ENCODE measurements at places on chromosomes 4 and X. TPM values are rescaled to one million over a fixed set of nuclear protein-coding genes. Genes with fewer than 3 reads are reported as not detected.

Gene AREG
- total RNA-seq: 0.32 TPM

Gene FABP2
- total RNA-seq: not detected

Gene INPP4B
- total RNA-seq: 3.9 TPM

DNA sequence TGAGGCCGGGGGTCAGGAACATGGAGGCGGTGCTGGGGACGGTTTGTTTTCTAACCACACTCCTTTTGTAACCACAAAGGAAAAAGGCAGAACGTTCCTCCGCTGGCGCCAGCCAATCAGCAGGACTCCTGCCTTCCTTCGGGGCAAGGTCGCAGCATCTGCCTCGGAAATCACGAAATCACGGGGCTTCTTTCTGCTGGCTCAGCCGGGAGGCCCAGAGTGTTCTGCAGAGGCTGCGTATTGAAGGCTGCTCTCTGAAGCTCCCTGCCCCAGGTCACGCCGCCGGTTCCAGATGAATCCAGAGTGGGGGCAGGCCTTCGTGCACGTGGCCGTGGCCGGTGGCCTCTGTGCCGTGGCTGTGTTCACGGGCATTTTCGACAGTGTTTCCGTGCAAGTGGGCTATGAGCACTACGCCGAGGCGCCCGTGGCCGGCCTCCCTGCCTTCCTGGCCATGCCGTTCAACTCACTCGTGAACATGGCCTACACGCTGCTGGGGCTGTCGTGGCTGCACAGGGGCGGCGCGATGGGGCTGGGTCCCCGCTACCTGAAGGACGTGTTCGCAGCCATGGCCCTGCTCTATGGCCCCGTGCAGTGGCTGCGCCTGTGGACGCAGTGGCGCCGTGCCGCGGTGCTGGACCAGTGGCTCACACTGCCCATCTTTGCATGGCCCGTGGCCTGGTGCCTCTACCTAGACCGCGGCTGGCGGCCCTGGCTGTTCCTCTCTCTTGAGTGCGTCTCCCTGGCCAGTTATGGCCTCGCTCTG, 9.4 kb downstream of the TMEM187 start:
- no peak for DNase-seq

DNA sequence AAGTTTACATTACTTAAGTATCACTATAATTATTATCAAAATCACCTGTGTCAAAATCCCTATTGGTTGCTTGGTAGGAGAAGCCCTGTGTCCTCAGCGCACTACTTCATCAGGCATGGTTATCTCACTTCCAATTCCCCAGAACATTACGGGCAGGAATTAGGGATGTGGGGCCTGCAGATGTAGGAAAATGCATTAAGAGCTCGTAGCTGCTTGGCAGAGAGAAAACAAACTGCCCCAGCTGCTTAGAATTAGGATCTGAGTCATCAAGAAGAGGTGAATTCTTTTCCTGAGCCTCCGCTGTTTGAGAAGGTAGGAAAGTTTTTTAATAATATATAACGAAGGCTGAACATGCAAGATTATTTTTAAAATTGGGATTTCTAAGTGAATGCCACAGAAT, 31.1 kb upstream of the CLNK start:
- DNase-seq: no peak

GRCh38 chrX:119757979-119758730, at the start of gene SOWAHD:
TSS of gene SOWAHD (plus strand) at chrX:119758588. CDS start at chrX:119758668, 80 bp downstream.
- DNase-seq: no peak

GRCh38 chrX:45788941-45789348, 588.3 kb upstream of the DIPK2B start:
- peak; percentile 62 for DNase-seq

DNA sequence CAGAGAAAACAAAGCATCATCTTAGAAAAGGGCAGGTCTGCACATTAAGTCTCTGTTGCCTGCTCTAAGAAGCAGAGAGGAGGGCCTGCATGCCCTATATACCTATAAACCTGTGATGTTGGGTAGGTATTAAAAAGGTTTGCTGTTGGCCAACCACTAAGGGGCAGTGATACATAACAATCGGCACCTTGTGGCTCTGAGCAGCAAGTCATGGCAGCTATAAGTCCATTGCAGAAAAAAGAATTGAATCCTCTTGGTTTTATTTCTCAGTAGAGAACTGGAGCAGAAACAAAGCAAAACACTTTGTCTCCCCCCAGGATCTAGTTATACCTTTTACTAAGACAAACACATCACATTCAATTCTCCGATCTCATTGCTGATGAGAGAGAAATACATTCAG, 1364.4 kb downstream of the STIM2 start:
- peak; percentile 3 for DNase-seq

DNA sequence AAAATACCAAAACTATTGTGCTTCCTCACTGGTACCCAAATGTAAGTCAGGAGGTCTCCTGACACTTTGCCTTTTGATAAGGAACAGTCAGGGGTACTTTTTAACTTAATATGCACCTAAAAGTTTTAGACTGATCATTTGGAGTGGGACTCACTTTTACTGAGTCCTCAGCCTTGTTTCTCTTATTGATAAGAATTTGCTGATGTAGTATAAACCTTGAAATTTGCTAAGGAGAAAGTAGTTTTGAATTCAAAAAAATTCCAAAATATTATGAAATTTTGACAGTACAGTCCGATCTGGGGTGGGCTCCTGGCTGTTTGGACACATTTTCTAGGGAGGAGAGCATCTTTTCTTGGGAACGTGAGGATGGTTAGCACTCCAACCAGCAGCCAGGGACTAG, 91.4 kb upstream of the GATB start:
- DNase-seq: no peak

GRCh38 chrX:115268421-115268820, 21.1 kb upstream of the LUZP4 start:
- DNase-seq: no peak

DNA sequence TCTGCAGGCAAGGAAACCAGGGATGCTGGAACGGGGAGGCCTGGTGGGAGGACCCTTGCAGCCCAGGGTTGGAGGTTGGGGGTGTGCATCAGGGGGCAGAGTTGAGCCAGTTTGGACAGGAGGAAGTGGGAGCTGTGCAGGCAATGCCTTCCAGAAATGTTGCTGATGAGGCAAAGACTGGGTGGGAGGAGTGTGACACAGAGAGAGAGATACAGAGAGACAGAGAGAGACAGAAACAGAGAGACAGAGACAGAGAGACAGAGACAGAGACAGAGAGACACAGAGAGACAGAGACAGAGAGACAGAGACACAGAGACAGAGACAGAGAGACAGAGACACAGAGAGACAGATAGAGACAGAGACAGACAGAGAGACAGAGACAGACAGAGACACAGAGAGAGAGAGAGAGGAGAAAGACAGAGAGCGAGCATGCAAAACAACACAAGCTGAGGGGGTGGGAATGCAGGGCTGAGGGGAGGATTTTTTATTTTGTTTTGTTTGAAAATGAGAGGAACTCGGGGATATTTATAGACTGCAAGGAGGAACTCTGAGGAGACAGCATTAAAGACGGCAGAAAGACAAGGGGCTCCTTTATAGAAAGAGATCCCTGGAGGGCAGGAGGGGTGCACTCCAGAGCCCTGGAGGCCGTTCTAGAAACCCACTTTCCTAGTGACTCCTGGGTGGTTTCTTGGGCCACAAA, 1.9 kb upstream of the HAUS3 start:
- no peak for DNase-seq

GRCh38 chrX:37820646-37821045, 26.7 kb downstream of the DYNLT3 start:
- DNase-seq: no peak

Measured in pulmonary artery endothelial cell (primary cell).